ENCODE measurements at places on chromosomes 4 and X.
A peak's percentile ranks its signal among the peaks of the same experiment; 100 is the strongest.

DNA sequence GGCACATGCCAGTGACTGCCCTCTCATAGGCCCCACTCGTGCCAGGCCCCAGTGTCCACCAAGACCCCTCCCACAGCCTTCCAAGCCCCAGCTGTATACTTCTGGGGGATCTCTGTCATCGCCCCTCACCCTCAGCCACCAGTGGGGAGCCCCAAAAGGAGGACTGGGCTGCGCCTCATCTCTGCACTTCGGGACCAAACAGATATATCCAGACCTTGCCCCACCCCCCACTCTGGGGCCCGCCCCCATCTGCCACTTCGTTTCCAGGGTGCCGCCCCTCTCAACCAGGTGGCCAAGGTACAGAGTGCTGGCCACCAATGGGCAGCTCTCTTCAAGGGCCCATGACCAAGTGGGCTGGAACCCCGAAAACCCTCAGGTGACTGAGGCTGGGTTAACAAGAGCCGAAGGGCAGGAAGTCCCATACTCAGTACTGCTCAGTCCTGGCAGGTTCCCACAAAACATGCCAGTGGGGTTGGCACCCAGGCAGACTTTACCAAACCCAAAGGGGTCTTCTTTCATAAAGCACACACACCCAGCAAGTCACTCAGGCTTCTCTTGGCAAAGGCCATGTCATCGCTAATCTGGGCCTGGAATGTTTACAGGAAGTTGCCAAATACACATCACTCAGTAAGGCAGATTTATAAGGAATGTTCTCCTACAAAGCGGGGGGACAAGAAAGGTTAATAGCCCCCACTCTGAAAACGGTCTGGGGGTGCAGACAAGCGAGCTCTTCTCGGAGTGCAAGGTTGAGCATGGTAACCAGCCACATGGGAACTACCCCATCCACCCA is 4.4 kb downstream of the ZFYVE28 start:
- peaks cover 63% of the 10 kb centered on the region for H3K4me1 ChIP-seq
- no peaks in the 10 kb centered on the region for H3K36me3 ChIP-seq
- peak overlapping the region; percentile 93 for H3K27ac ChIP-seq
- peak; percentile 36 for DNase-seq

- no peak for DNase-seq
- peaks cover 7% of the 10 kb centered on the region for H3K4me1 ChIP-seq
- H3K4me3 ChIP-seq: no peak overlapping the region
- H3K27me3 ChIP-seq: no peaks in the 10 kb centered on the region
- H3K27ac ChIP-seq: no peak overlapping the region
- H3K36me3 ChIP-seq: peaks cover 7% of the 10 kb centered on the region
Observed at GRCh38 chrX:119694601-119695534, 1.9 kb upstream of the SEPTIN6 start.

DNA sequence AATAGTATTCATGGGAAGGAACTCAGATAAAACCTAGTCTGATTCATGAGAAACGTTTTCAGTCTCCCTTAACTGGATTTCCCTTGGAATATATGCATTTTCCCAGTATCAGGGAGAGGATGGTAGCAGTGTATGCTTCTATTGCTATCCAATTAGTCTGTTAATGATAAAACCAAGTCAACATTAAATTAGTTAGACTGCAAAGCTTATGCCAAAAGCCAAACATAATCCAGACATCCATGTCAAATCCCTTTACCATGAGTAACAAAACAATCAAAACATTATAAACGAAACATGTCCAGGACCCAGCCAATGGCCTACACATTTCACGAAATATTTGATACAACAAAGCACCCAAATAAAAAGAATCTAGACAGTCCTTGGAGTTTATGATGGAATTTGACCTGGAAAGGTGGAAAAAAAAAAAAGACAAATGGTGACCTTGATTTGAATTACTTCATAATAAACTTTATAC is 34.5 kb upstream of the VEGFD start:
- no peak for DNase-seq
- H3K4me3 ChIP-seq: no peak overlapping the region
- H3K27ac ChIP-seq: no peak overlapping the region
- H3K4me1 ChIP-seq: no peaks in the 10 kb centered on the region

- H3K36me3 ChIP-seq: no peaks in the 10 kb centered on the region
- H3K27me3 ChIP-seq: no peaks in the 10 kb centered on the region
- H3K4me3 ChIP-seq: no peak overlapping the region
Observed at GRCh38 chr4:175823015-175823742, 11.1 kb upstream of the GPM6A start.

- H3K27ac ChIP-seq: peak overlapping the region; percentile 77
- peaks cover 45% of the 10 kb centered on the region for H3K4me1 ChIP-seq
- peak overlapping the region; percentile 85 for H3K4me3 ChIP-seq
- no peaks in the 10 kb centered on the region for H3K36me3 ChIP-seq
- DNase-seq: peak; percentile 49
- no peaks in the 10 kb centered on the region for H3K27me3 ChIP-seq
Observed at GRCh38 chr4:39637586-39638353, 895 bp downstream of the SMIM14 start.

DNA sequence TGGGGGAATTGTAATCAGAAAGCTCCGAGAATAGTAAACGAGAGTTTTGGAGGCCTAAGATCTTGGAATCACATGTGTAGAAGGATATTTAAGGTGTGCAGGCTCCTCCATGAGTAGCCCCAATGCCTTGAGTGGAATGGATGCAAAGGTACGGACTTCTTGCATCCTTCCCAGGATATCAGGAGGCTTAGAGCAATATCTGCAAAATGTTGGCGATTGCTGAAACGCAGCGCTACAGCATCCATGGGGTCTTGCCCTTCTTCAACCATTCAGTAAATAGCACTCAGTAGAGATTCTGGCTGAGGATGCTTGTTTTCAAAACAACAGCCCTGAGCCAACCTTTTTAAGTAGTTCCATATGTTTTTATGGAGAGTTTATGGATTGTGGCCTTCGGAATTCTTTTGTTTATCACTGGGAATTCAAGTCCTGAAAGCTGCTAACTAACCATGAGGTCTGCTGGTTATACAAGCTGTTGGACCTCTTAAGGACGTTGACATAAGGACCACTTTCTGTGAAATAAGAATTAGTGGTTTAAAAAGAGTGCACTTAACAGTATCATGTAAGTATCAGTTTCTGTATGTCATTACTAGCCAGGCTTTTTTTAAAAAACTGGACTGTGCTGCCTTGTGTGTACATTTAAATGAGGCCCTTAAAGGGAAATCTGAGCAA is 228.8 kb upstream of the PGRMC2 start:
- peaks cover 27% of the 10 kb centered on the region for H3K4me1 ChIP-seq
- no peak for DNase-seq
- no peak overlapping the region for H3K4me3 ChIP-seq
- no peaks in the 10 kb centered on the region for H3K27me3 ChIP-seq

DNA sequence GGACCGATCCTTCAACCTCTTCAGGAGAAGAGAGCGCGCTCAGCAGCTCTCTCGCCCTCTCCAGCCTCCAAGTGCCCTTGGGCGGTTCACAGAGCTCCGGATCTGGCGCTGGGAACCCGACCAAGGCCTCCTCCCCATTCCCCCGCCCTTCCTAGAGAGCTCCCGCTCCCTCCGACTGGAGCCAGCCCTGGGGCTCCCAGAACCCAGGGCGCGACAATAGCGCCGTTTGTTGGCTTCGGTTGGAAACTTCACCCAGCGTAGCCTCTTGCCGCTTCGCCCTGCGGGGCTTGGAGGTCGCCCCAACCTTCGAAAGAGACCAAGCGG is 3.1 kb upstream of the SOX3 start:
- no peak for DNase-seq
- H3K4me3 ChIP-seq: no peak overlapping the region
- H3K27ac ChIP-seq: no peak overlapping the region
- peaks cover 2% of the 10 kb centered on the region for H3K36me3 ChIP-seq

- no peak for DNase-seq
- no peaks in the 10 kb centered on the region for H3K27me3 ChIP-seq
- peaks cover 9% of the 10 kb centered on the region for H3K4me1 ChIP-seq
- peaks cover 6% of the 10 kb centered on the region for H3K36me3 ChIP-seq
Observed at GRCh38 chrX:150849996-150850720, 48.3 kb downstream of the CD99L2 start.

- H3K4me3 ChIP-seq: peak overlapping the region; percentile 76
- peaks cover 19% of the 10 kb centered on the region for H3K4me1 ChIP-seq
- no peaks in the 10 kb centered on the region for H3K27me3 ChIP-seq
- no peaks in the 10 kb centered on the region for H3K36me3 ChIP-seq
- H3K27ac ChIP-seq: peak overlapping the region; percentile 62
Observed at GRCh38 chrX:68827848-68828624, 785 bp upstream of the EFNB1 start.

GRCh38 chr4:14532436-14532835 is 469.8 kb upstream of the CPEB2 start:
- no peak for DNase-seq
- no peaks in the 10 kb centered on the region for H3K4me1 ChIP-seq
- no peak overlapping the region for H3K27ac ChIP-seq
- peaks cover 2% of the 10 kb centered on the region for H3K27me3 ChIP-seq

DNA sequence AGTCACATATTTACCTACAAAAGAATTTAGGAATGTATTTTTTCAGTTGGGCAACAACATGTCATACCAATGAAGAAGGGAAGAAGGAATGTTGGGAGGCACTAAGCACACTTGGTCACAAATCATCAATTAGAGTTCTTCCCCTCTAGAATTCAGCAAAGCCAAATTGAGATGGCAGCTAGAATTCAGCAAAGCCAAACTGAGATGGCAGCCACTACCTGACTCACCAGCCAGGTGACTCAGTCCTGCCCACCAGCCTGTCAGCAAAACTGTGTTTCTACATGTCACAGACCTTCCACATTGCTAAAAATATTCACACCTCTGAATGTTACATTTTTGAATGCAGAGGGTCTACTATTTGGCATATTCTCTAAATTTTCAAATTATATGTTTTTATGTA is 63.2 kb upstream of the NOCT start:
- no peak overlapping the region for H3K27ac ChIP-seq

DNA sequence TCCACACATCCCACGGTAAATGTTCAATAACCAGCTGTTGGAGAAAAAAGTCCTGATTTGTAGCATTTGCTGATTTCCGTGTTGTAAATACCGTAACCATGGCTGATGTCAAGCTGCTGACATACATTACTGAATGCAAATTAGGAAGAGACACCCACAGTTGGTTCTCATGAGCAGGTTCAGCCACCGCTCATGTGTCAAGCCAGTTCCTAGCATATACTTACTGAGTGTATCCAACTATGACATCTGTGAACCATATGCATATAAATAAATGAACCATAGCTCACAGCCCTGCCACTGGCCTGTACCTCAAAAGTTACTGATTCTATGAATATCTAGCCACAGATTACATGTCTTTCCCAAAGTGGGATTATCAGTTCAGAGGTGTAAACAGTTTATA is 29.5 kb downstream of the FHDC1 start:
- H3K4me1 ChIP-seq: no peaks in the 10 kb centered on the region
- H3K27ac ChIP-seq: no peak overlapping the region
- no peak for DNase-seq
- H3K27me3 ChIP-seq: no peaks in the 10 kb centered on the region
- no peaks in the 10 kb centered on the region for H3K36me3 ChIP-seq
- no peak overlapping the region for H3K4me3 ChIP-seq

- DNase-seq: no peak
- H3K27ac ChIP-seq: no peak overlapping the region
- H3K4me3 ChIP-seq: peak overlapping the region; percentile 45
- no peaks in the 10 kb centered on the region for H3K36me3 ChIP-seq
- peaks cover 44% of the 10 kb centered on the region for H3K4me1 ChIP-seq
Observed at GRCh38 chr4:121192480-121192879, 28.4 kb upstream of the TNIP3 start.

GRCh38 chr4:94582517-94582916 is 130.8 kb downstream of the PDLIM5 start:
- DNase-seq: no peak
- no peak overlapping the region for H3K4me3 ChIP-seq

- no peak overlapping the region for H3K4me3 ChIP-seq
- H3K4me1 ChIP-seq: no peaks in the 10 kb centered on the region
- no peak overlapping the region for H3K27ac ChIP-seq
- H3K36me3 ChIP-seq: peaks cover 2% of the 10 kb centered on the region
Observed at GRCh38 chr4:128366212-128366611, 78.6 kb upstream of the PGRMC2 start.

DNA sequence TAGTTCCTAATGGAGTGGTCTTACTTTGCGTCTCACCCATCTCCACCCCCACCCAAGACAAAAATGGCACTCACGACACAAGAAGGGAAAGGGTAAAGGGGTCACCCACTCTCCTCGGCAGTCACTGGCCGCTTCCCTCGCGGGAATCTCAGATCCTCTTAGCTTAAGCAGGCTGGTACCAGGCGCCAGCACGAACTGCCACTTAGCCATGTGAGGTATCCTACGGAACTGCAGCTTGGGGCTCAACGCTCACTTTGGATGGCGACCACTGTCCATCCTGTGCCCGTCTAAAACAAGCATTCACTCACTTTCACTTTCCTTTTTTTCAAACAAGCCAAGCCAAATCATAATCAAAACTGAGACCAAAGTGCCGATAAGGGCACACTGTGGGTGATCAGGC is 14.6 kb upstream of the MAGIX start:
- no peak overlapping the region for H3K4me3 ChIP-seq
- H3K27me3 ChIP-seq: no peaks in the 10 kb centered on the region
- H3K36me3 ChIP-seq: no peaks in the 10 kb centered on the region
- no peak overlapping the region for H3K27ac ChIP-seq
- H3K4me1 ChIP-seq: no peaks in the 10 kb centered on the region

DNA sequence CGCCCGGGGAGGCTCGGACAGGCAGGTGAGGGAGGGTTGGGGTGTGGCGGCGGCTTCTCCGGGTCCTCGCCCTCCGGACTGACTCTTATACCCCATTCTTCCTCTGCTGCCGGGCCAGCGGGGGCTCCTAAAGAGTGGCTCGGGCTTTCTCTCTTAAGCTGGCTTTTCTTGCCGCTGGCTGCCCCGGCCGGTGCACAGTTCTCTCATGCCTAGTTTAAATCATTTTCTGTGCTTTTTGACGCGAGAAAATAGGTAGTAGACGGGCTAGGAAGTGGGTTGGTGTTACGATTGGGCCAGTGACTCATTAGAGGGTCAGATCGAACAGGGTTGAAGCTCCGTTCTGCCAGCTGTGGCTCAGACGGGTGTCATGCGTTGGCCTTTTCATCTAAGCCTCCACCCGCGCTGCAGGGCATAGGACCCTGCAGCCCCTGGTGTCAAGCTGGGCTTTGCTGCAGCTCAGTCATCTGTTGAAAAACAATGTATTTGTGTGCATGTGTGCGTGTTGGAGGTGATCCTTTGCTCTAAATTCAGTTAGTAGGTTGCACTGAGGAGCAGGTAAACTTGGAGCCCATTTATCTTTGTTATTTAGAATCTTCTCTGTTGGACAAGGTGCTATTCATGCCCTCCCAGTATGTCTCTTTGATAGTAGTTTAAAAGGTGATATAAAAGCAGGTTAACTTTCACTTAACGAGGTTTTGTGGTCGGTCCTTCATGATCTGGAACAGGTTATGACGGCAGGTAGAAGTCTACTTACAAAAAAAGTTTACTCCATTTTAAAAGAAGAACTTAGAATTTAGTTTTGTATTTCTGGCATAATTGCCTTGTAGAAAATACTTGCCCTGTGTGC is 802 bp downstream of the BMP2K start:
- no peaks in the 10 kb centered on the region for H3K27me3 ChIP-seq
- peak overlapping the region; percentile 93 for H3K4me3 ChIP-seq
- peak overlapping the region; percentile 92 for H3K27ac ChIP-seq
- peak; percentile 63 for DNase-seq

GRCh38 chrX:45584717-45585116 is 384.0 kb upstream of the DIPK2B start:
- H3K4me3 ChIP-seq: no peak overlapping the region
- DNase-seq: no peak
- peaks cover 3% of the 10 kb centered on the region for H3K4me1 ChIP-seq

GRCh38 chr4:151921811-151922210 is 161.0 kb upstream of the GATB start:
- H3K27ac ChIP-seq: no peak overlapping the region
- no peak overlapping the region for H3K4me3 ChIP-seq
- H3K36me3 ChIP-seq: no peaks in the 10 kb centered on the region
- H3K4me1 ChIP-seq: peaks cover 13% of the 10 kb centered on the region
- no peaks in the 10 kb centered on the region for H3K27me3 ChIP-seq
